ENCODE measurements at places on chromosomes 3 and 15. TPM values are rescaled to one million over a fixed set of nuclear protein-coding genes. Genes with fewer than 3 reads are reported as not detected.

Gene SENP8
- 5.9 TPM for total RNA-seq

Gene ERICH6
- not detected for total RNA-seq

Gene TKT
- 48.1 TPM for total RNA-seq

Gene MKRN3
- 0.97 TPM for total RNA-seq

Gene MST1
- 4.6 TPM for total RNA-seq

Gene SERPINI2
- not detected for total RNA-seq

Gene DRD3
- total RNA-seq: not detected

Gene FMN1
- total RNA-seq: 3.3 TPM

Gene TMEM207
- total RNA-seq: not detected

Gene TADA3
- 48.4 TPM for total RNA-seq

Gene CLDN1
- total RNA-seq: 0.46 TPM

Gene GABRR3
- not detected for total RNA-seq

Gene DHX36
- 25.1 TPM for total RNA-seq

Gene CCR3
- total RNA-seq: not detected

Gene TF
- total RNA-seq: 15.7 TPM

Gene PCOLCE2
- 64.1 TPM for total RNA-seq

Gene ZKSCAN7
- 2.1 TPM for total RNA-seq

Gene ZNF385D
- total RNA-seq: 2.6 TPM

Gene ZCWPW2
- 2.0 TPM for total RNA-seq

Gene IL17RE
- 0.78 TPM for total RNA-seq

Gene ILDR1
- total RNA-seq: 0.16 TPM

Gene GABRB3
- total RNA-seq: 2.2 TPM

Gene MITF
- 71.0 TPM for total RNA-seq

Gene A4GNT
- total RNA-seq: not detected

Gene ABHD17C
- total RNA-seq: 7.5 TPM

Gene SEMA3F
- total RNA-seq: 12.3 TPM

Gene TRIM42
- total RNA-seq: not detected

Gene DAZL
- total RNA-seq: not detected

Data from Right ventricle myocardium inferior (tissue), 1 donor.